Sigmoid colon (tissue), 7 donors: ENCODE measurements at places on chromosomes 4 and X. TPM values are rescaled to one million over a fixed set of nuclear protein-coding genes. Genes with fewer than 3 reads are reported as not detected.

- no peak overlapping the region for H3K27ac ChIP-seq
- no peak overlapping the region for H3K4me3 ChIP-seq
- H3K36me3 ChIP-seq = no peaks in the 10 kb centered on the region
- no peaks in the 10 kb centered on the region for H3K27me3 ChIP-seq
- no peak for DNase-seq
Observed at GRCh38 chrX:133723930-133724329, 261.5 kb downstream of the GPC3 start.

- H3K27ac ChIP-seq = no peak overlapping the region
- DNase-seq = no peak
- H3K27me3 ChIP-seq = no peaks in the 10 kb centered on the region
- no peaks in the 10 kb centered on the region for H3K36me3 ChIP-seq
- H3K4me1 ChIP-seq = no peaks in the 10 kb centered on the region
- H3K4me3 ChIP-seq = no peak overlapping the region
Observed at GRCh38 chr4:45346816-45347435, 620.6 kb upstream of the GNPDA2 start.

DNA sequence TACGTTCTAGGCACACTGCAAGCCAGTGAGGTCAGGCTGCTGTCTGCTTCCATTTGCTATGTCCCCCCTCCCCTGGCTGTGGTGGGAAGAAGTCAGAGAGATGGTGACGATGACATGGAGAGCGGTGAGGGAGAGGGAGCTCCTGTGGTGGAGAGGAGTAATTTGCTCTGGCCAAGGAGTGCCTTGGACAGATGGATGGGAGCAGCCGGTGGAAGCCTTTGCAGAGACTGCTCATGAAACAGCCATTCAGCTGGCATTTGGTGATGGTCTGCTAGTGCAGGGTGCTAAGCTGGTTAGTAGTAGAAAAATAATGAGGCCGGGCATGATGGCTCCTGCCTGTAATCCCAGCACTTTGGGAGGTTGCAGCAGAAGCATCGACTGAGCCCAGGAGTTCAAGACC lies 124.1 kb downstream of the FHDC1 start:
- H3K4me3 ChIP-seq = no peak overlapping the region
- no peaks in the 10 kb centered on the region for H3K36me3 ChIP-seq
- no peak overlapping the region for H3K27ac ChIP-seq
- no peak for DNase-seq

DNA sequence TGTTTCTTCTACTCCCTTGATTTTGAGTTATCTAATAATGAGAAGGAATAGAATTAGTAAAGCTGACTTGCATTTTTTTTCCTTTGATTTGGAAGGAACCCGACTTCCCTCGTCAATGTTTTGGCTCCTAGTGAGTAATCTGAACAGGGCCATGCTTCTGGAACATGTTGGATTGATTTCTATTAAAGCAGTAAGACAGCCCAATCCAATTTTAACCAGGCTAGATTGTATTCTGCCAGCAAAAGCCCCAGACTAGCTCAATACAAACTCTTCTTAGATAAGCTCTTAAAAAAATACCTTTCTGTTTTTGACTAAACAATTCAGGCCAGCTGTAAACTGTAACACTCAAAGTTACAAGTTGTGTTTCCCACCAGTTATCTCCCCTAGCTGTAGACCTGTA lies 126.2 kb downstream of the IRS4 start:
- H3K4me1 ChIP-seq = no peaks in the 10 kb centered on the region
- DNase-seq = no peak
- no peak overlapping the region for H3K4me3 ChIP-seq
- H3K36me3 ChIP-seq = no peaks in the 10 kb centered on the region
- no peaks in the 10 kb centered on the region for H3K27me3 ChIP-seq
- no peak overlapping the region for H3K27ac ChIP-seq

- H3K27me3 ChIP-seq = no peaks in the 10 kb centered on the region
- no peak overlapping the region for H3K27ac ChIP-seq
- no peak for DNase-seq
- H3K36me3 ChIP-seq = no peaks in the 10 kb centered on the region
- H3K4me1 ChIP-seq = no peaks in the 10 kb centered on the region
Observed at GRCh38 chr4:135281230-135281629, 1079.6 kb upstream of the PABPC4L start.

- H3K27me3 ChIP-seq = no peaks in the 10 kb centered on the region
- no peak for DNase-seq
- H3K27ac ChIP-seq = no peak overlapping the region
- no peak overlapping the region for H3K4me3 ChIP-seq
- H3K36me3 ChIP-seq = no peaks in the 10 kb centered on the region
- peaks cover 6% of the 10 kb centered on the region for H3K4me1 ChIP-seq
Observed at GRCh38 chr4:71296945-71297344, 41.9 kb upstream of the SLC4A4 start.

GRCh38 chr4:85828027-85828890 lies 353.3 kb downstream of the ARHGAP24 start:
- no peak overlapping the region for H3K4me3 ChIP-seq
- no peak overlapping the region for H3K27ac ChIP-seq
- H3K4me1 ChIP-seq = no peaks in the 10 kb centered on the region

- no peaks in the 10 kb centered on the region for H3K4me1 ChIP-seq
- H3K4me3 ChIP-seq = no peak overlapping the region
- H3K36me3 ChIP-seq = no peaks in the 10 kb centered on the region
- no peak for DNase-seq
Observed at GRCh38 chrX:19684311-19684710, 169.0 kb upstream of the MAP3K15 start.

GRCh38 chrX:124805486-124805885 lies 459.1 kb downstream of the SH2D1A start:
- no peaks in the 10 kb centered on the region for H3K27me3 ChIP-seq
- H3K36me3 ChIP-seq = no peaks in the 10 kb centered on the region
- H3K4me1 ChIP-seq = no peaks in the 10 kb centered on the region
- no peak for DNase-seq

DNA sequence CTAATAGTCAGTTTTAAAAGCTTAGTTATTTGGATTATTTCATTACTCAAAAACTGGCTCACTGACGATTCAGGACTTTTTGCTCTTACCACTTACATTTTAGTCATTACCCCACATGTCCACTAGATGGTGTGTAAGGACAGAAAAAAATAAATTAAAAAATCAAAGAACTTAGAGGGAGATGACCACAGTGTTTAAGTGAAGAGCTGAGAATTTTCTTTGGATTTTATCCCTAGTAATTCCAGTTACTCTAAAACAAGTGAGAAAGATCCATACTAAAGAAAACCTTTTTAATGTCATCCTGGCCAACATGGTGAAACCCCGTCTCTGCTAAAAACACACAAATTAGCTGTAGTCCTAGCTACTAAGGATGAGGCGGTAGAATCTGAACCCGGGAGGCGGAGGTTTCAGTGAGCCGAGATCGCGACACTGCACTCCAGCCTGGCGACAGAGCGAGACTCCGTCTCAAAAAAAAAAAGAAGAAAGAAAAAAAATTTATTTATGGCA lies 26.4 kb upstream of the TMPRSS11B start:
- no peaks in the 10 kb centered on the region for H3K4me1 ChIP-seq
- no peaks in the 10 kb centered on the region for H3K27me3 ChIP-seq
- H3K36me3 ChIP-seq = no peaks in the 10 kb centered on the region
- no peak for DNase-seq
- H3K4me3 ChIP-seq = peak overlapping the region; percentile 22

DNA sequence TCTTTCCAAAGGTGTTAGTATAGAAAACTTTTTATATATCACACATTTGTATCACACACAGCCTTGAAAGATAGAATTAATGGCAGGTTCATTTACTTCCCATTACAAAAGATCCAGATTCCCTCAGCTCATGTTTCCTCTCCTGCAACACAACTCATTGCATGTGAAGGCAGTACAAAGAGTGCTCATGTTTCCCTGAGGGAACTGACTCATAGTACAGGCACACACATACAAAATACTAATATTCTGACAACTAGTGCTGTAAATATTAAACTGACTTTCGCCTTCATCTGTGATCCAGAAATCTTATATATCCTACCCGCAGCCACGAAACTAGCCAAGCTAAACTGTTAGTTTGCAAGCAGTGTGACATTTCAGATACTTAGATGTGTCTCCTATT lies 819.8 kb upstream of the PCDH7 start:
- H3K4me1 ChIP-seq = no peaks in the 10 kb centered on the region
- H3K4me3 ChIP-seq = no peak overlapping the region
- no peaks in the 10 kb centered on the region for H3K36me3 ChIP-seq
- no peaks in the 10 kb centered on the region for H3K27me3 ChIP-seq
- DNase-seq = no peak

GRCh38 chr4:118398226-118399090 lies 45.7 kb upstream of the PRSS12 start:
- H3K27me3 ChIP-seq = no peaks in the 10 kb centered on the region
- H3K36me3 ChIP-seq = no peaks in the 10 kb centered on the region
- no peaks in the 10 kb centered on the region for H3K4me1 ChIP-seq
- H3K27ac ChIP-seq = no peak overlapping the region
- no peak for DNase-seq
- H3K4me3 ChIP-seq = no peak overlapping the region

POU3F4 gene
- 0.33 TPM for total RNA-seq

PDZD11 gene
- total RNA-seq = 23.5 TPM

ADH1A gene
- not detected for total RNA-seq
